ENCODE measurements at places on chromosomes 2 and 18.

DNA sequence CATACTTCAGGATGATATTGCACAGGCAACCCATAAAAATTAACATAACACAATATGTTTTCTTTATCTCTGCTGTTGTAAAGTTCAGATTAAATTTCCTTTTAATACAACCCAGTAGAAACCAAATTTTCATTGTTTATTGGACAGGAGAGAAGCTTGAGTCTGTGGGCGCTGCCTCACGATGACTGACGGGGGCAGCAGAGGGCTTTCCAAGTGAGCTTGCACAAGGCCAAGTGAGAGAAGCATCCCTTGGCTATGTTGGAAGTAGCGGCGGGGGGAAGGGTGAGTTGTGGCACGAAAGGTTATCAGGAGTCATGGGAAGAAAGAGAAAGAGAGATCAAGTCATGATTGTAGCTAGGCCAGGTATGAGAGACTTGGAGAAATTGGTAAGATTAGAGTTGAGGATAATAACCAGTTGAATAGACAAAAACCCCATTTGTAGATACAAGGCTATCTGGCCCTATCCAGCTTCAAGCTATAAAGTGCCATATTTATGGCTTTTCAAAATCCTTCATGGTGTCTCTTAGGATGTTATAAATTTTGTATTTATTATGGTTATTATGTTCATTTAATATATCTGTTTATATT, 413.7 kb upstream of the FAM98A start:
- DNase-seq, result peak; percentile 23

- no peak for DNase-seq
Measured at GRCh38 chr2:118644190-118644589, 203.3 kb downstream of the EN1 start.

- DNase-seq, result no peak
Measured at GRCh38 chr18:3693410-3693809, 243.4 kb downstream of the TGIF1 start.

DNA sequence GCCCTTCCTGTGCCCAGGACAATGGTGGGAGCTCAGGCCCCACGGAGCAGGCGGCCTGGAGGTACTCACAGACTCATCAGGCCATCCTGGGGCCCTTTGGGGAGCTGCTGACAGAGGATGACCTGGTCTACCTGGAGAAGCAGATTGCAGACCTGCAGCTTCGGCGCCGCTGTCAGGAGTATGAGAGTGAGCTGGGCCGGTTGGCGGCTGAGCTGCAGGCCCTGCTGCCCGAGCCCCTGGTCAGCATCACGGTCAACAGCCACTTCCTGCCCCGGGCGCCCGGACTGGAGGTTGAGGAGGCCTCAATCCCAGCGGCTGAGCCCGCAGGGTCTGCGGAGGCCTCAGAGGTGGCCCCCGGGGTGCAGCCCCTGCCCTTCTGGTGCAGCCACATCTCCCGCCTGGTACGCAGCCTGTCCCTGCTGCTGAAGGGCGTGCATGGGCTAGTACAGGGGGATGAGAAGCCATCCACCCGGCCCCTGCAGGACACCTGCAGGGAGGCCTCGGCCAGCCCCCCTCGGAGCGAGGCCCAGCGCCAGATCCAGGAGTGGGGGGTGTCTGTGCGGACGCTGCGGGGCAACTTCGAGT, 8.3 kb upstream of the KLHL30 start:
- DNase-seq, result no peak

- no peak for DNase-seq
Measured at GRCh38 chr2:232698556-232699091, 1.5 kb downstream of the GIGYF2 start.

DNA sequence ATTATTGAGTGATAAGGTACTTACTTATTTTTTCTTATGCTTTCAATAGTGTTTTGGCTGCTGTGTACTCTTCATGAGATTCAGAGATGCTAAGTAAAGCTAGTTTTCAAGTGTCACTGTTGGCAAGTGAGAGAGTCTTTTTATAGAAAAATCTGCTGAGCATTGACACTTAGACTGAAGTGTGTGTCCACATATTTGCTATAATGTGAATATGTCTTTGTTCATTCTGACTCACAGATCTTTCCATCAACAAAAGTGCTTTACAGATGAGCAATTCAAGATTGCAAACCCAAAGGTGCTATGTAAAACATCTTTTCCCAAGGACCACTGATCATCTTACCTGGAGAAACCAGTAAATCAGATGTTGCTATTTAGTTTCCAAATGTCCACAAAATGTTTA, 410.6 kb upstream of the FIGN start:
- no peak for DNase-seq

DNA sequence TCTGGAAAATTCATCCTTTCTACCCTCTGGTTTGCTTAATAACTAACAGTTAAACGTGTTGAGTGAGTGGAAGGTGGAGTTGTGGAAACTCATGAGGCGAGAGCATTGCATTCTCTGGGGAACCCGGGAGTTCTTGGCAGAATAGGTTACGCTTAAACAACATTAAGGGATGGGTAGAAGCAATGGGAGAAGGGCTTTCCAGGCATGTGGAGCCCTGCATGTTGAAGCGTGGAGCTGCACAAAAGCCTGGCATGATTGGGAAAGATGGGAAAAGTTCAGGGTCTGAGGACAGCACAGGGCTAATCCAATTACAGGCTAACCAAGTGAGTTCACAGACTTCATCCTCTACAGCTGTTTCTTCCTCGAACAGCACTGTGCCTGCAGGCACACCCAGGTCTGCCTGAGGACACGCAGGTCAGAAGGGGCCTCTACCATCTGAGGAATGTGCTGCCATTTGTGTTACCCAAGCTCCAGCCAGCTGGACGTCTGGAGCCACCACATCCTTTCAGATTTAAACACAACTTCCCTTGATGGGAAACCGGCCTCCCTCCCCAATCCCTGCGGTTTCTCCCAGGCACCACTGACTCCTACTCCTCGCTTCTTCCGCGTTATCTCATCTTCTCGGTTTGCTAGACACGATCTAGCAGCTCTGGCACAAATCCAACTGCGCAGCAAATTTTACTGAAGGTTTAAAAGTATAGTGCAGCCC, 164.2 kb downstream of the ANTXR1 start:
- DNase-seq, result no peak

- no peak for DNase-seq
Measured at GRCh38 chr18:71902482-71902881, 641.7 kb downstream of the CBLN2 start.

DNA sequence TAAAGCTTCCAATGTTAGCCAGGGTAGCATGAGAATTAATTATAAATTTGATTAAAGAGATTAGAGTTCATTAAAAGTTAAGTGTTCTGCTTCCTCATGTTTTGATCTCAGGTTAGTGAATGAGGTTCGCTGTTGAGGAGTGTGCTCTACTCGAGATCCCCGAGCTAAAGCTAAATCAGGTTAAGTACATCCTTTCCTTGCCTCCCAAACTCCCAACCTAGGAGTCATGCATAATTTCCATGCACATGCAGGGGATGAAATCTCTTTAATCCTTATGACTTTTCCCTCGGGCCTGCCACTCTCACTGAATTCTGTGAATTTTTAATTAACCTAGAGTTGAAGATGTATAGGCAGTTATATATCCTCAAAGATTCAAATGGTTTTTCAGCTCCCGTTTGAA, 156.1 kb upstream of the NCK2 start:
- DNase-seq, result no peak

DNA sequence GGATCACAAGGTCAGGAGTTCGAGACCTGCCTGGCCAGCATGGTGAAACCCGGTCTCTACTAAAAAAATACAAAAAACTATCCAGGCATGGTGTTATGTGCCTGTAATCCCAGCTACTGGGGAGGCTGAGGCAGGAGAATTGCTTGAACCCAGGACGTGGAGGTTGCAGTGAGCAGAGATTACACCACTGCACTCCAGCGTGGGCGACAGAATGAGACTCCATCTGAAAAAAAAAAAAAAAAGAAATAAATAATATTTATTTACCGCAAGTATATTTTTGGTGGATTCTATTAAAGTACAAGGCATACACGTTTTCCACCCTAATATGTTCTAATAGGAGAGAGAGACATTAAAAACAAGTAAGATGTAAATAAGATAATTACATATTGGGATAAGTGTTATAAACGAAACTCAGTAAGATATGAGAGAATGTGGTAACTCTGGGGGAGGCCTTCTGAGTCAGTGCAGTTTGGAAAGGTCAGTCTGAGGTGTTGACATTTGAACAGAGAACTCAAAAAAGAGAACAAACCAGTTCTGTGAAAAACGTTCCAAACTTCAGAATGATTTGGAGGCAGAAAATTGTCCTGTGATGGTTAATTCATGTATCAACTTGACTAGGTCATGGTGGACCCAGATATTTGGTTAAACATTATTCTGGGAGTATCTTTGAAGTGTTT, 8.8 kb upstream of the POLI start:
- no peak for DNase-seq

- no peak for DNase-seq
Measured at GRCh38 chr2:19479666-19480065, 121.2 kb upstream of the OSR1 start.

GRCh38 chr2:198916548-198917080, 541.1 kb downstream of the SATB2 start:
- no peak for DNase-seq

DNA sequence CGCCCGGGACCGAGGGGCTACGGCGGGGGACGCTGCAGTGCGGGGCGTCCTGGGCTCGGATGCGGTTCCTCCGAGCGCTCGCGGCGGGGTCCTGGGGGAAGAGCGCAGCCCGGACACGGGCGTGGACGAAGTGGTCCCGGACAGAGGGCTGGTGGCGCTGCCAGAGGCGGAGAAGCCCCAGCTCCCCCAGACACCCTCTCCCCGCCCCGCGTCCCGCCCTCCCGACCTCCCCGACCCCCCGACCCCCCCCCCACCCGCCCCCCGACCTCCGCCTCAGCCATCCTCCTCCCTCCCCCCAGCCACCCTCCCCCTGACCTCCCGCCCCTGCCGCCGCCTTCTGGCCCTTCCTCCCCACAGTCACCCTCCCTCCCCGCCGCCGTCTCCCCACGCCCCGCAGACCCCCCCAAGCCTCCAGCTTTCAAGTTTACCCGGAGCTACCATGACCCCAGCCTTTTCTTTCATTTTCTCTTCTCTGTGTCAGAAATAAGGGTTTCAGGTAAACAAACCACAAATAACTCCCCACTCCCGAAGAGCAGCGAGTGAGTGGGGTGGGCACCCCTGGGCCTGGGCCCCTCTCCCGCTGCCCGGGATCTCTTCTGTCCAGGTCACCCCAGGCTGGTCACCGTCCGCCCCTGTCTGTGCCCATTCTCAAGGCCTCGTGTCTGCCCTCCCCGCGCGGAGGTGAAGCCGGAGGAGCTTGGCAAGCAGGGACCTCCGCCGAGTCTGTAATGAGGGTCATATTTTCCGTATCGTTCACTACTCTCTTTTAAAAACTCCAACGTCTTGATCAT, 5.1 kb downstream of the NFATC1 start:
- DNase-seq, result peak; percentile 45

GRCh38 chr2:68188831-68189230, 31.1 kb downstream of the PNO1 start:
- DNase-seq, result no peak

DNA sequence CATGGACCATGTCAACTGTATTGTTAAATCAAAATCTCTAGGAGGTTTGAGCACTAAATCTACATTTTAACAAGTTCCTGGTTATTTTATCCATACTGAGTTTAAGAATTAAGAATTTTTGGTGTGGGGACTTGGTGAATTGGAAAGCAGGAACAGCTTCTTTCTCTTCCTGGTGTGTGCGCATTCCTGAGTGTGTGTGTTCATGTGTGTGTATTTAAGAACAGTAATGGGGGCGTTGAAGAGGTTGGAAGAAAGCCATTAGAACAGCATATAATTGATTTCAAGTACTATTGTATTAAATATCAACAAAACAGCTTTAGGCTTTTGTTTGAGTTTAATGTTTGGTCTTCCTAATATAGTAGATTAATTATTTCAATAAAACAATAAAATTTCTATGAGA, 801.3 kb upstream of the ID2 start:
- no peak for DNase-seq

DNA sequence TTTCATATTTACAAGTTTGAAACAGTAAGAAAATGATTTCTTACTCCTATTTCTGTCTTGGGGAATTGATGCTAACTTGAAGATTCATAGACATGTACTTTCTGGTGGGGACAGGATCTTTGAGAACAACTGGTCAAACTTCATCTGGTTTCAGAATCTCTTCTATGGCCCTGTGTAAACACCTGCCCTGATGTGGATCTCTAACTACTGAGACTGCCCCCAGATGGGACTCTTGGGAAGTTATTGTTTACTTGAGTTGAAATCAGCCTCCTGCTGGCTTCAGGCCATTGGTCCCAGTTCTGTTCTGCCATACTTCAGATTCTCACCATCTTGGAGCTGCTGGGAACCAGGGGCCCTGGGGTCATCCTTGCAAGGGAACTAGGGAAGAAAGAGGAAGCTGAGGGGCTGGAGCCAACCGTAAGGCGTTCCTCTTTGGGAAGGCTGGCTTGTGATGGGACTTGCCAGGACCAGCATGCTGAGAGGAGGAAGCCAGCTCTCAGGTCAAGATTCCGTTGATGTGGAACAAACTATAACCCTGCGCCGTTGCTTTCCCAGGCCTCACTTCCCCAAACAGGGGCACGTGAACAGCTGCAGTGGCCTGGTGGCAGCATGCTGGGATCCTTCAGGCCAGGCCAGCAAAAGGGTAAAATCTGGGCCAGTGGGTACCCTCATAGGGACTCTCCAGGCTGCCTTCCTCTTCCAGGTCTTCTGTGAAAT, 135.5 kb upstream of the CXCR4 start:
- DNase-seq, result no peak

DNA sequence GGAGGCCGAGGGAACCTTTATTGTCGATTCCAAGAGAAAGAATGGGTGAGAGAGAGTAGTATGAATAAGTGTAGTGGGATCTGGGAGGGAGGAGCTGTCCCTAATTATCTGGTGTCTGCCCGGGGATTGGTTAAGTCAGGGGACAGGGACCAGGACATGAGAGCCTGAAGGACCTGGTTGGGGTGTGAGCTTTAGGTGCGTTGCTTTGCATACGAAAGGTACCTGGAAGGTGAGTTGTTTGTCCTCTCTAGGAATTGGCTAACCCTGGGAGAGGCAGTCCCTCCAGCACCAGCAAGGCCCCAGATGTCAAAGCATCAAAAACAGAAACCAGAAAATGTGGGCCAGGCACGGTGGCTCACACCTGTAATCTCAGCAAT, 48.1 kb upstream of the RPL31 start:
- DNase-seq, result no peak

GRCh38 chr2:12811916-12812315, 95.2 kb downstream of the TRIB2 start:
- no peak for DNase-seq

DNA sequence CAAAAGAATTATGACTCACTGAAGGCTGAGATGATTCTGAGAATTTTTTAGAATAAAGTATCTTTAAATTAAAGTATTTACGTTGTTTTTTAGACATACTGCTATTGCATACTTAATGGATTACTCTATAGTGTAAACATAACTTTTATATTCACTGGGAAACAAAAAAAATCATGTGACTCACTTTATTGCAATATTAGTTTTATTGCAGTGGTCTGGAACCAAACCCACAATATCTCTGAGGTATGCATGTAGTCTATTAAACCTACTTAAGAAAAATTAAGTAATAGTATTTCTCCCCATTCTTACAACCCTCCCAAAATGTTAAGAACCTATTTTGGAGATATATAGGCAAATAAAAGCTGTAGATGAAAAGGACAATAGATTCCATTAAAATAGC, 142.9 kb upstream of the ZNF521 start:
- DNase-seq, result no peak

GRCh38 chr2:204850581-204850980, 305.3 kb downstream of the PARD3B start:
- no peak for DNase-seq

All from activated T-cell treated with anti-CD3 and anti-CD28 coated beads for 48 hours (primary cell).